ENCODE measurements at places on chromosomes 1 and 21.

GRCh38 chr1:162973381-162973795 lies 95.8 kb upstream of the RGS4 start:
- peak; percentile 91 for DNase-seq

- DNase-seq = no peak
Observed at GRCh38 chr1:198363625-198364151, 176.8 kb downstream of the ATP6V1G3 start.

GRCh38 chr1:161019751-161020495 lies 1.0 kb downstream of the F11R start:
- no peak for DNase-seq

- DNase-seq = no peak
Observed at GRCh38 chr21:45548711-45549491, 6.7 kb upstream of the SLC19A1 start.

GRCh38 chr1:100941580-100942216 lies 45.8 kb downstream of the SLC30A7 start:
- no peak for DNase-seq

DNA sequence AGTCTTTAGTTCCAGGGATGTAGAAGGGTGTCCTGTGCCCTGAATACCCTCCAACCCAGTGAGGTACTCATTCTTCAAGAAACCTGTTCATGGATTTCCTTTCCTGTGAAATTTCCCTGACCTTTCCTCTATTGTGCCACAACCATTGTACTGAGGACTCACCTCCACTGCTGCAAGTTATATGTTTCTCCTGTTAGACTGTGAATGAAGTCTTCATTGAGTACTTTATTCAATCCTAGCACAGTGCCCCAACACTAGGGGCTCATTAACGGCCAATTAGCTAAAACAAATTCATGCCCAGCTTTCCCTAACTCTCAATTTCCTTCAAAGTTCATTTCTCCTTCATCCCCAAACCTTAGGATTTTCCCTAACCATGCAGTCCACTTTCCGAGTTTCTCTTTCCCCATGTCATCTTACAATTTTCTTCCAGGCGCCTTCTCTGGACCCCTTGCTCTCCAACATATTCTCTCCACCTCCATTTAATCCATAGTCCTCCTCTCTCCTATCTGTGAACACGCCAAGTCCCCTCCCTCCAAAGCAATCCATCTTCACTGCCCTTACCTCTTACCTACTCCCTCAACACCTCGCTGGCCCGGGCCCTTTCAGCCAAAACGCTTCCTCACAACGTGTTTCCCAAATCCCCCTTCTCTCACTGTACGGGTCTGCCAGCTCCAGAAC lies 1.3 kb downstream of the TRIM33 start:
- no peak for DNase-seq

Measured in fibroblast of skin of abdomen (primary cell).